ENCODE measurements at places on chromosomes 2 and 18.
A peak's percentile ranks its signal among the peaks of the same experiment; 100 is the strongest.

DNA sequence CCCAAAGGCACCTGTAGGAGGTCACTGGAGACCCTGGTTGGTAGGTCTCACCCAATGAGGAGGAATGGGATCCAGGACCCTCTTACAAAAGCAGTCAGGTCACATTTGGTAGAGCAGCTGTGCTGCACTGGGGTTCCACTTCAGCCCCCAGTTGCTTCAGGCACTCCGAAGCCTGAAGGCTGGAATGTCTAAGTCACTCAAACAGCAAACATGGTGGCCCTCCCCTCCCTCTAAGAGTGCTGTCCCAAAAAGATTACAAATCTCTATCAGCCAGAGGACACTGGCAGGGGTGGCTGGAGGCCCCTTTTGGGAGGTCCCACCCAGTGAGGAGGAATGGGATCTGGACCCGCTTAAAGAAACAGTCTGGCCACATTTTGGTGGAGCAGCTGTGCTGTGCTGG lies 17.7 kb downstream of the MSTN start:
- DNase-seq = no peak

DNA sequence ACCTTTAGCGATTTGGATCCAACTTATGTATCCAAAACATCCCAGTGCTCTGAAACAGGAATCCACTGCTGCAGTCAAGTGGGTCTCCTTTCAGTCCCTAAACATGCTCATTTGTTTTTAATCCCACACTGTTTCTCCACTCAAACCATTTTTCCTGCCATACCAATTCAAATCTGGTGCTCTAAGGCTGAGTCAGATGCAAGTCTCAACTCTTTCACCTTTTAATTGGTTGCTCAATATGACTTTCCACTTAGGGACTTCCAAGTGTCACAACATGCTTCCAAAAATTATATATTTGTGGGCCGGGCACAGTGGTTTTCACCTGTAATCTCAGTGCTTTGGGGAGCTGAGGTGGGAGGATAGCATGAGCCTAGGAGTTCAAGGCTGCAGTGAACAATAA lies 113.4 kb upstream of the TANK start:
- DNase-seq = no peak

GRCh38 chr2:194556629-194557028 lies 1100.4 kb upstream of the SLC39A10 start:
- no peak for DNase-seq

DNA sequence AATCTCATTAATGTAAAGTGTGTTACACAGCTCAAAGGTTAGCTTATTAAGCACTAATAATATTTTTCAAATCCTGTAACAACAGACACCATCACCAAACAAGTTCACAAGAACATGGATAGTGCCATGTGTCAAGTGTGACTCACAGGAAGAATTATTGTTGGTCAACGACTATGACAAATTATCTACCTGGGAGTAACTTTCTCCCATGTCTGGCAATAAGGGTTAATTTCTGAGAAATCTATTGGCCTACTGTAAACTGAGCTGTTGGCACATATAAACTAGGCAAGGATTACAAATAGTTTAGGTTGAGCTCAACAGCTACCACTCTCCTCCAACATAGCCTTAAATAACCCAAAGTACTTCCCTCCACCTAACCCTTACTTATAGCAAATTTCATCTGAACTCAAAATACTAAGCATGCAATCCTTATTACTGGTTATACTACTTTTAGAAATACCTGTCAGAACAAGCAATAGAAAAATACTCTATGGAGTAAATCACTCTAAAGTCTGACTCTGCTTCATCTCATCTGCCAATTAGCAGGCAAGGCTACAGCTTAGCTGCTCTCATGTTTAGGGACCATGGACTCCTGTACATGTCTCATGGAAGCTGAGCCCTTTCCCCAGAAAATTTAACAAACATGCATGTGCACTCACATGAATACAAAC lies 223.0 kb downstream of the NBAS start:
- DNase-seq = no peak

- no peak for DNase-seq
Observed at GRCh38 chr2:151842830-151843690, 14.8 kb upstream of the ARL5A start.

GRCh38 chr2:237171881-237172280 lies 86.2 kb downstream of the COPS8 start:
- DNase-seq = no peak

DNA sequence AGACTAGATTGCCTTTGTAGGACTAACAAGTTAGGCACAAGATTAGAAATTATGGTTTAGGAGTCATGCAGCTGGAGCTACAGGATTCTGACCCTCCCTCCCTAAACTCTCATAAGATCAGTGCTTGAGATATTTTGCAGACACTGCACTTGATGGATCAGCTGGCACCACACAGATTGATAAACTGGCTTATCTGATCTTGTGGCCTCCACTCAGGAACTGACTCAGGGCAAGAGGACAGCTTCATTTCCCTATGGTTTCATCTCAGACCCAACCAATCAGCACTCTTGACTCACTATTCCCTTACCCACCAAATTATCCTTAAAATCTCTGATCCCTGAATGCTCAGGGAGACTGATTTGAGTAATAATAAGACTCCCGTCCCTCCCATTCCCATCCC lies 152.3 kb downstream of the DIS3L2 start:
- no peak for DNase-seq

- DNase-seq = no peak
Observed at GRCh38 chr2:174553811-174554493, 43.7 kb downstream of the WIPF1 start.

DNA sequence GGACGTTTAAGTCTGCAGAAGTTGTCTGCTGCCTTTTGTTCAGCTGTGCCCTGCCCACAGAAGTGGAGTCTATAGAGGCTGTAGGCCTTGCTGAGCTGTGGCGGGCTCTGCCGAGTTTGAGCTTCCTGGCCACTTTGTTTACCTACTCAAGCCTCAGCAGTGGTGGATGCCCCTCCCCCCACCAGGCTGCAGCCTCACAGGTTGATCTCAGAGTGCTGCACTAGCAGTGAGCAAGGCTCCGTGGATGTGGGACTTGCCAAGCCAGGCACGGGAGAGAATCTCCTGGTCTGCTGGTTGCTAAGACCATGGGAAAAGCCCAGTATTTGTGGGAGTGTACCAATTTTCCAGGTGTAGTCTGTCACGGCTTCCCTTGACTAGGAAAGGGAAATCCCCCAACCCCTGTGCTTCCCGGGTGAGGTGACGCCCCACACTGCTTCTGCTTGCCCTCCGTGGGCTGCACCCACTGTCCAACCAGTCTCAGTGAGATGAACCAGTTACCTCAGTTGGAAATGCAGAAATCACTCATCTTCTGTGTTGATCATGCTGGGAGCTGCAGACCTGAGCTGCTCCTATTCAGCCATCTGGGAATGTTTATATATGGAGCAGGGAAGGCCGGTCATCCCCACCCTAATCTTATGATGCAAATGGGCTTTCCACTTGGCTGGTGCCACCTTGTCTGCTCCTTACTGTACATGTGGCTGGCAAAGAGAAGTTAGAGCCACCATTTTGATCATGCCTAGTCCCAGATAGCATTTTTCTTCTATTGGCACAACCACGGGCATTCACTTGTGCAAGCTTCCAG lies 156.9 kb upstream of the ITGA6 start:
- DNase-seq = no peak

GRCh38 chr2:239380831-239381708 lies 19.8 kb downstream of the HDAC4 start:
- peak; percentile 52 for DNase-seq

DNA sequence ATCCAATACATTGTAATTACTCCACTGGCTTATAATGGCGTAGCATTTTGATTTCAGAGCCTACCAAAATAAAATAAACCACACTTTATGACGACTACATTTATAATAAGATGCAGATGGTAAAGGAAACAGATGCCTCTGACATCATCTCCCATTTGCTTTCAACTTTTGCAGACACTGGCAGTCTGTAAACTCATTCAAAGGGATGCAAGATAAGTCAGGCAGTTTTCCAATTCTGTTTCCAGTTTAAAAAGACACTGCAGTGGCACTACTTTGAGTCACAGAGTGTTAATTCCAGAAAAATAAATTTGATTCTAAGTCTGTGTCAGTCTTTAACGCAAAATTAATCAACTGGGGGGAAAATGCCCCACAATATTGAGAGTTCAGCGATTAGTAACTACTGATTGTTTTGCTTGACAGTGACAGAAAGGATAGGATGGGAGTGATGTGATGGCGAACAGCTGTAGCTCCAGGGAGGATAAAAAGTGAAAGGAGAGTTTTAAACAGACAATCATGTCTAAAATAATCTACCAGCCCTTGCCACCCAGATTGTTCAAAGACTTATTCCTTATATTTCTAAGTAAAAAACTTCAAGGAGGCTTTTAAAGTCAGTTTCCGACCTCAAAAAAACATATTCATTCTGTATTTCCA lies 6.7 kb downstream of the DSEL start:
- DNase-seq = no peak

- DNase-seq = no peak
Observed at GRCh38 chr18:68520406-68521075, 194.4 kb downstream of the TMX3 start.

DNA sequence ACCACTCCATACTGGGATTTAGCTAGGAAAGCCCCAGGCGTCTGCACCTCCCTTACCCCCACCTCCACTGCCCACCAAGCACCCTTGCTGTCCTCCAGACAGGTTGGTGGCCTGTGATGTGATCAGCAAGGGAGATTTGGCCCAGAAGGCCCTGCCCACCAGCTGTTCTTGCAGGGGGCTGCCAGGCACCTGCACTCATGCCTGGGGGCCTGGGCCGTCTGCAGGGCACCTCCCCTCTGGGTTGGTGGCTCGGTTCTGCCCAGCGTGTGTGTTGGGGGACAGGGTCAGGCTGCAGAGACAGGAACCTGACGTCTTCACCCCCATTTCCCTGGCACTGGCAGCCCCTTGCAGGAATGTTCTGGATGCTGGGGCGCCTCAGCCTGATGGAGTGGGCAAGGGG lies 5.8 kb downstream of the DNMT3A start:
- DNase-seq = no peak

GRCh38 chr2:58120626-58121229 lies 74.1 kb downstream of the VRK2 start:
- no peak for DNase-seq

Data from memory B cell (primary cell).